OCI-LY7 (cell line): ENCODE measurements at places on chromosomes 1 and 21. TPM values are rescaled to one million over a fixed set of nuclear protein-coding genes. Genes with fewer than 3 reads are reported as not detected.

AMY1A gene
- not detected in 2 replicates for total RNA-seq

RIPPLY3 gene
- total RNA-seq = not detected in 2 replicates

WDR64 gene
- total RNA-seq = not detected in 2 replicates

- DNase-seq = no peak
Measured at GRCh38 chr1:40905061-40905460, 42.9 kb upstream of the CITED4 start.

- no peak for DNase-seq
Measured at GRCh38 chr1:75035536-75035935, 98.7 kb upstream of the LHX8 start.

PTPN7 gene
- total RNA-seq = 79.1 and 83.1 TPM in 2 replicates

DNA sequence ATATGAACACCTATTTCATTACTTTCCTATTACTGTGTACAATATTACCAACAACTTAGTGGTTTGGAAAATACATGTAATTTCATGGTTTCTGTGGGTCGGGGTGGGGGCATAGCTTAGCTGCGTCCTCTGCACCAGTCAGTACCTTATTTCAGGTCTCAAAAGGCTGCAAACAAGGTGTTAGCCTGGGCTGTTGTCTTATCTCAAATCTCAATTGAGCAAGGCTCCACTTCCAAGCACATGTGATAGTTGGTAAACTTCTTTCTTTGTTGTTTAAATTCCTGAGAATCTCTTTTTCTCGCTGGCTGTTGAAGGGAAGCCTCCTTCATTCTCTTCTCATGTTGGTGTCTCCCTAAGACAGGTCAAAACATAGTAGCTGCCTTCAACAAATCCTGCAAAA is 485.4 kb downstream of the AMY1C start:
- DNase-seq = no peak

DNA sequence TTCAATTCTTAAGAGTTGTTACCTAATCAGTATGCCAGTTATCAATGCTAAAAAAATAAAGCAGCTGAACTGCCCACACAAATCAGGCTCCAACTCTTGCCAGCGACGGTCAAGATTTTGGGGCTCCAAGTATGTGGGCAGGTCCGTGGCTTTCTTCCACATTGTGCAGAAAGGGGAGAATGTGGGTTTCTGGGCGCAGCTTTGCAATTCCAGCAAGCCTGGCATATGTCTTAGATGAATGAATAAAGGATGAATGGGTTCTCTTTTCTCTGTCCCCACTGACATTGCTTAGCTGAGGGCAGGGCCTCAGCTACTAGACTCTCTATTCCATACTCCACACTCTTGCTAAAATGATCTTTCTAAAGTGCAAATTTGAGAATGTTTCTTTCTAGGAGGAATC is 42.4 kb downstream of the NENF start:
- no peak for DNase-seq

- DNase-seq = no peak
Measured at GRCh38 chr1:222084996-222085395, 343.1 kb upstream of the DUSP10 start.

DNA sequence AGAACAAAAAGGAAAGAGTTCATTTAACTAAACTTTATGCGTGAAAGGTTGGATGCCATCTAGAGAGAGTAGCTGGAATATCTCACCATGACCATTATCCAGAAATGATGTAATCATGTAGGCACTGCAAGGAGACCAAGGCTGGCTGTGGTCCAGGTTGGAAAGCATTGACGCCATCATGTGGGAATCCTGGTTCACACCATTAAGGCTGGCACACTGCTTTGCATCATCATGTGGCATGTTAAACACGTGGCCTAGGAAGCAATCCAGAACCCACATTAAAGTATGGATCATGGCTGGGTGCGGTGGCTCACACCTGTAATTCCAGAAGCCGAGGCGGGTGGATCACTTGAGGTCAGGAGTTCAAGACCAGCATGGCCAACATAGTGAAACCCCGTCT is 4.3 kb downstream of the ADAMTS1 start:
- DNase-seq = no peak

DNA sequence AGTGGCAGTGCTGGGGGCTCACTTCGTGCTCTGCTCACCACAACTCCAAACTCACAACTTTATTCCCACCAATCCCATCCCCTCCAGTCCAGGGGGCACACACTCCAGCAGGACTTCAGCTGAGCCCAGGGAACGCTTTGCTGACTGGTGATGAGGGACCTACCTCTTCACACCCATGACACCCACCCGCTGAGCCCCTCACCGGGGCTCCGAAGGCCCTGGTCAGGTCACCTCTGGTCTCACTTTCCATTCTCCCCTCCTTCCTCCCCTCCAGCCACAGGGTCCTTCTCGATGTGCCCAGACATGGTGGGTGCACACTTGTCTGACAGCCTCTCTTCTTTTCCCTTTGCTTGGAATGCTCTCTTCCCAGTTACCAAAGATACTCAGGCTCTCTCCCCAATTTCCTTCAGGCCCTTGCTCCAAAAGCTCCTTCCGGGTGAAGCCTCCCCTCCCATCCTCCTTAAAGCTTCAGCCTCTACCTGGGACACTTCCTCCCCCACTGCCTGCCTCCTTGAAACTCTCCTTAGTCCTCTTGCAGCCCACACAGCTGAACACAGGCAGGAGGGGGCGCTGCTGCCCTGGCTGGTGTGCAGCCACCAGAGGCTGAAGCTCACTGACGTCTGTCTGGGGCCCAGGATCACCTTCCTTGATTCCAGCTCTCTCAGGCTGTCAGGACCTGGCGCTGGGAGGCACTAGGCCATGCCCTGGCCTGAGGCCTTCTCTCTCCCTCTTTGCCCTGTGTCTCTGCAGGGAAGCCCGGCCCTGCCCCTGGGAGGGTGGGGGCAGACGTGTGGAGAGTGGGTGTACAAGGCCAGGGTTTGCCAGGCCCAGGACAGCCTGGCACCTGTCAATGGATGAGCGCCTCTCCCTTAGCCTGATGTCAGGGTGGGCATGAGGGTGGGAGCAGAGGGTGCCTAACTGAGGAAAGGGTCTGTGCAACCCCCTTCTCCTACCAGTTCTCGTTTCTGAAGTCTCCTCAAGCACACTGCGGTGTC is 1.6 kb downstream of the KCNE1 start:
- peak; percentile 45 for DNase-seq

- DNase-seq = no peak
Measured at GRCh38 chr1:63756839-63757238, 17.0 kb upstream of the ROR1 start.

- DNase-seq = no peak
Measured at GRCh38 chr1:172339842-172340241, 80.6 kb upstream of the C1orf105 start.

DNA sequence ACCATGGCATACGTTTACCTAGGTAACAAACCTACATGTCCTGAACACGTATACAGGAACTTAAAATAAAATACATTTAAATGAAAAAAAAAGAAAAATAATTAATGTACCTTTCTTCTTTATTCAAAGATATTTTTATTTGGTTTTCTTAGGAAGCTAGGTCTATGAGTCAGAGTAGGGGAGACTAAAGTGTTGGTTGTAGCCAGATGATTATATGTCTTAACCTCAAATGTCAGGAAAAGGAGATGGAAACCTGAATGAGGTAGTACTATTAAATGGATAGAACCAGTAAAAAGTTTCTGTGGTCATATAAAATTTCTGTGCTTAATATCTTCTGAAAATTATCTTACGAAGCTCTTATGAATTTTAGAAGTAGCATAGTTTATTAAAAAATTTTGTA is 275.8 kb downstream of the KCTD3 start:
- no peak for DNase-seq

APCS gene
- total RNA-seq = not detected in 2 replicates

GRCh38 chr1:8379513-8380186 is 61.7 kb downstream of the SLC45A1 start:
- DNase-seq = no peak

NEK2 gene
- total RNA-seq = 69.0 and 74.6 TPM in 2 replicates

- no peak for DNase-seq
Measured at GRCh38 chr1:203601716-203602309, 24.8 kb upstream of the ATP2B4 start.

DNA sequence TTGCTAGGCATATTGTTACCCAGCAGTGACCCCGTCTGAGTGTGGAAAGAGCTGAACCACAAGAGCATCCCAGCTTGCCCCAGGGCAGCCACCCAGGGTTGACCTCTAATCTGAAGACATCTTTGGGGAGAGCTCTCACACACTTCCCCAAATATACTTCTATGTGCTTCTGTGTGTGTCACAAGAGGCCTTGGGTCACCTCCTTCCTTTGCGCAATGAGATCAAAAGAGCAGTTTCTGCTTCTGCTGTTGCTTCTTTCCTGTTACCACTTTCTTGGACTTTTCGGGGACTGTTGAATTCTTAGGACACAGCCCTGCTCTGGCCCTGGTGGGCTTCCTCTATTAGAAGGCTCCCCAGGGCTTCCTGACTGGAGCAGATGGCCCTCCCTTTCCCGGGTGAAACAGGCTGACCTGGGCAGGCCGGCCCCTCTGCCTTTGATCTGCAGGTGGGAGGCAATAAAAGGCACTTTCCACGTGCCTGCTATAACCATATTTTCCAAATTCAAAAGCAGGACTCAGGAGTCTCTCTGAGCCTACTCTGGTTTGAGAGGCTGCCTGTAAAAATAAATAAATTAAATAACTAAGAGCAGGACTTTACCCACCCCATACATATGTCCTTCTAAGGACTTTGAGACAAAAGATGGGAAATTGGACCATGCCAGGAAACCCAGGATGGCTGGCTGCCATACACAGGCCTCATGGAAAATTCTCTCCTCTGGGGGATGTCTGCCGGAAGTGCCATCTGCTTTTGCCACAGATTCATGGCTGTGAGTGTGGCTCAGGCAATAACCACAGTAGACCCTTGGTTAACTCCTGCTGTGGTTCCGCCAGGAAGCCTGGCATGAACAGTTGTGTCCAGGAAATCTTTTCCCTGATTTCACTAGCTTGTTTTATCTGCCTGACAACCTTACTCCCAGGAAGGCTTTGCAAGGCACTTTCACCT is 28.3 kb upstream of the RCSD1 start:
- DNase-seq = peak; percentile 79

DNA sequence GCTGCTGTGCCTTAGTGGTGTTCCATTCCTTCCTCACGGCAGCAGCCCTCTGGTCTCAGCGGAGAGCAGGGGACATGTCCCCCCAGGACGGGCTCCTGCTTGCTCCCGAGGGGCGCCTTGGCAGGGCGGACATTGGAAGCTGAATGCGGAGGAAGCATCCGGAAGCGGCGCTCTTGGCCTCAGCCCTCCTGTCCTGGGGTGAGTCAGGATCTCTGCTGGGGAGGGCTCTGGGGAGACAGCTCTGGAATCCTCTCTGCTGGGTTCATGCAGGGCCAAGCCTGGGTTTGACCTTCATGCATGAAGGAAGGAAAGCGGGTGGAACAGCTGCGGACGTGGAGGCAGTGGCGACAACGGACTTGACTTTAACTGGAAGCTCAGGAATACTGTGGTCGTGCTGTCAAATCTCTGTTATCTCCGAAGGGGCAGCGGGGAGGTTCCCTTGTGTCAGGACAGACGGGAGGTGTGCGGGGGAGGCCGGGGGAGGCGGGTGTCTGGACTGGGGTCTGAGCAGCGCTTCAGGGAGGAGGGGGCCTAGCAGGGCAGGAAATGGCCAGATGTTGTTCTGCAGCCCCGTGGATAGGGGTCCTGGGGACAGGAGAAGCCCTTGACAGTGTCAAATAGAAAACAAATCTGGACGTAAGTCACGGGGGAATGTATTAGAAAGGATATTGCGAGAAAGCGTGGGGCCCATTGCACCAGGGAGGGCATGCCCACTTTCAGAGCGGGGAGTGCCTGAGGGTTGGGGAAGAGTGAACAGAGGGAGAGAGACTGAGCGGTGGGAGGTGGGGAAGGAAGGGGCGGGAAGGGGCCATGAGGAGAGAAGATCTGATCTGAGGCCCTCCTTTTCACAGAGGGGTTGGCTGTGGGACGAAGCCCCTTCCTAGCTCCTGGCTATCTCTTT is 26.6 kb downstream of the CRYAA start:
- no peak for DNase-seq

DNA sequence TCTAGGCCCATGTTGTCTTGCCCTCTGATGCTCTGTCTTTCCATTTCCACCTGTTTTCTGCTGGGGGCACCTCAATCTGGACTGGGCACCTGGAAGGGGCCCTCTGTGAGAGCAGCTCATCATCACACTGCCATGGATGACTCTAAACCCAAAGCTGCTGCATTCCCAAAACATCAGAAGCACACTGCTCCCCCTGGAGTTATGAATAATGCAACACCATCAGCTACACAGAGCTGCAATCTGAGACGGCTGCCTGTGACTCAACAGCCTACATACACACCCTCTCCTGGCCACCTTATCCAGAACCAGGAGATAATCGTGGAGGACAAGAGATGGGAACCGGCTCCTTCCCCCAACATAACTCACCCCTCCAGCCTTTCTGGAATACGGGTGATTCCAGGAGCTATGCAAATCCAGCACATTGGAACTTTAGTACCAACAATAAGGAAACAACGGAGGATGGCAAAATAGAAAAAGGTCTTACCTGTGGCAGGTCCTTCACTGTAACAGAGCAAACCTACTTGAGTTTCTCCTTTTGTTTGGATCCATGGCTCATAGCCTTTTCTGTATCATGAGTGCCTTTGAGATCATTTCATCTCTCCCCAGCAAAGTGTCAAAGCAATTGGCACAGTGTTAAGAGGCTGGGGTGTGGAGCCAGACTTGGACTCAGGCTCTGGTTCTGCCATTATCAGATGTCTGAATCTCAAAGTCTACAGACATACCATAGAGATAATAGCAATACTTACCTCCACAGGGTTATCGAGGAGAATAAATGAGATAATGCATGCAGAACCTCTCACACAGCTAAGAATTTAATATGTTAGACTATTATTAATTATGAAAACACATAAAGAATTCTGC is 29.3 kb downstream of the AK2 start:
- DNase-seq = peak; percentile 18

DNA sequence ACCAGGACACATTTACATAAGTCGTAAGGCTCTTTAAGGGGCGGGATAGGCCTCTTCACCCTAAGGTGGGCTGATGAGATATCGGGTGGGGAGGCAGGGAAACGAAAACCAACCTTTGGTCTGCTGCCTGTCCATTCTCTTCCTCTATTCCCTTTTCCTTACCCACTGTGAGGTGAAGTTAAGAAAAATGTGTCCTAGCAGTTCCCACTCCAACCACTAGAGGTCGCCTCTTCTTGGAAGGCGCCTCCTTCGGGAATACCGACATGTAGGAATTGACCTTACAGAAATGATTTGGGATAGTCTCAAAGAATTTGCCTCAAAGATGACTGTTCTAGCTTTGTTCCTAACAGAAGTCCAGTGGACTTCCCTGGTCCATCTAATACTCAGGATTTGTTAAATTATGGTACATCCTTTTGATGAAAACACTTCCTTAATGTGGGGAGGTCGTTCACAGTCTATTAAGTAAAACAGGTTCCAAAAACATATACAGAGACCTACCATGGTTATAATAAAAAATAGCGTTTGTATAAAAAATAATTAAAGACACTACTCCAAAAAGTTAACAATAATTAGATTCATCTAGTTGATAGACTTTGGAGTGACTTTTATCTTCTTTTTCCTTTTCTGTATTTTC is 14.1 kb downstream of the AZIN2 start:
- DNase-seq = peak; percentile 37

GRCh38 chr1:218456444-218456843 is 111.3 kb downstream of the TGFB2 start:
- DNase-seq = peak; percentile 7
